ENCODE measurements at places on chromosomes 7 and 10. TPM values are rescaled to one million over a fixed set of nuclear protein-coding genes. Genes with fewer than 3 reads are reported as not detected.

DNA sequence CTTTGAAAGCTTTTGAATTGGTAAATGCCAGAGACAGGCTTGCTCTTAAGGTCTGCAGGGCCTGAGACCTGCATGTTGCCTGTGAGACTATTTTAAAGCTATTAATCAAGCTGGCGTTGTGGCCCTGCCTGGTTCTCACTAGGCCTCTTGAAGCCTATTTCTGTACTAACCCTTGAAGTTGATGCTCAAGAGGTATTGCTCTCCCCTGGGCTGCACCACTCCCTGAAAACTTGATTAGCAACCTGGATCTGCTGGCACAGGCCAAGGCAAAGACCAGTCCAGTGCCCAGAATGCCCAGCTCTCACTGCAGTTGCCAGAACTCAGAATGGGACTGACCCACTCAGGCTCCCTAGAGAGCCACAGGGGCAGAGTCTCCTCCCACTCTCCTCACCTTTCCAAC lies 220.0 kb upstream of the MEOX2 start:
- no peak for DNase-seq

- no peak for DNase-seq
These were observed 320.1 kb upstream of the NFE2L3 start for GRCh38 chr7:25831831-25832411.

DNA sequence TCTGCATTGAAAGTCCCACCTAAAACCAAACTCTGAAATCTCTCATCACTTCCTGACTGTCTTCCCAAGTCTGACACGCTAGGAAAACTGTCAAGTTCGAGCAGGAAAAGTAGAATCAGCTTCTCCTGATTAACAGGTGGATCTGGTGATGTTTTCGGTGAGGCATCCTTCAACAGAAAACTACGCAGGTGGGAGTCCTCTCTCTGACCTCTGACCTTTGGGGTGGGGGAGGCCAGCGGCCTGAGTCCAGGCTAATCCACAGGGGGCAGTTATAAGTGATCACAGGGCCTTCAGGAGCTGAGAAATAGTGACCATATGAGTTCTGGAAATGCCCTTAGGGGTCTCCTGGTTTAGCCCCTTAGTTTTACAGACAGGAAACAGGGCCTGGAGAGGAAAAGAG lies 13.4 kb upstream of the NPFFR1 start:
- no peak for DNase-seq

- no peak for DNase-seq
These were observed 34.1 kb downstream of the NUDT1 start for GRCh38 chr7:2276107-2276506.

DNA sequence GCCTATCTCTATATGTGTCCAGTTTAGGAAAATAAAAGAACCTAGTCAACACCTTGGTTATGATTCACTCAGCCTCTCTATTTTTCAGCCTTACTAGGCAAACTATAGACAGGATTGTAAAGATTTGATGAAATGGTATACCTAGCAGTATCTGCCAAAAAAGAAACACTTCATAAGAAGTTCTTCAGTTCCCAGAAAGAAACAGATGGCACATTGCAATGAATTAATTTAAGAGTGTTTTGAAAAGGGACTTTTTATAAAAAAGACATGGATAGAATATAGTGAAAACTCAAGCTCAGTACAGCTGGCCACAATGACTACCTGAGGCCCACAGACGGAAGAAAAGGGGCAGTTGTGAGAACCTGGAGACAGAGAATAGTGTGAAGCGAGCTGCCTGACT lies 40.6 kb upstream of the RTKN2 start:
- no peak for DNase-seq

GRCh38 chr7:115941703-115942268 lies 88.8 kb downstream of the TFEC start:
- no peak for DNase-seq

GRCh38 chr7:111867348-111867931 lies 305.1 kb upstream of the IMMP2L start:
- DNase-seq: no peak

DNA sequence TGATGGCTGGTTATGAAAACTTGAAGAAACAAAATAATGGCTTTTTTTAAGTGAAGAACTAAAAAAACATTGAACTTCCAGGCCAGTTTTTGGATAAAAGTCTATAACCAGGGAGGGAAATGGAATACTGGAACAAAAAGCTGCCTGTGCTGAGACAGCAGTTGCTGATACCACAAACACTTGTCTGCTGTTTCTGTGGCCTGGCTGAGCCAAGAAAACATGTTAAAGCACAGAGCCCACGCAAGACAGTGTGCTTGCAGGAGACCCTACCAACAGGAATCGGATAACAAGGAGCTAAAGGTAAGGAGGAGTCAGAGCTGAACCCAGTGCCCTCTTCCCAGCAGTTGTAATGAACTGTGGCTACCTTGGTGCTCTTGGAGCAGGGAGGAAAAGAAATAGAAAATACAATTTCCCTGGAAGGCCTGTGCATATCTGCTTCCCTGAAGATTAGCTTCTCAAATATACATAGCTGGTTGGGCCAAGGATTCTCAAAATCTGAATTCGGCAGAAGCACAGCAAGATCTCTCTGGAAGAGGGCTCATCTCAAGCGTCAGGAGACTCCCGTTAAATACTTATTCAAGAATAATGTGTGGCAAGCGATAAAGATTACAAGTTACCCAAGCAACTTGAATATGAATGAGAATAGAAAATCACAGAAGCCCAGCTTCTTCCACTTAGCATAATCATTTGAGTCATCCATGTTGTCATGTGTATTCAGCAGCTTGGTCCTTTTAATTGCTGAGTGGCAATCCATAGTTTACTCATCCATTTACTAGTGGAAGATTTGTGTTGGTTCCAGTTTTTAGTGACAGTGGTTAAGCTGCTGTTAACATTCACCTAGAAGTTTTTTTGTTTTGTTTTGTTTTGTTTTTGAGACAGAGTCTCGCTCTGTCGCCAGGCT lies 87.6 kb downstream of the NOD1 start:
- DNase-seq: no peak

DNA sequence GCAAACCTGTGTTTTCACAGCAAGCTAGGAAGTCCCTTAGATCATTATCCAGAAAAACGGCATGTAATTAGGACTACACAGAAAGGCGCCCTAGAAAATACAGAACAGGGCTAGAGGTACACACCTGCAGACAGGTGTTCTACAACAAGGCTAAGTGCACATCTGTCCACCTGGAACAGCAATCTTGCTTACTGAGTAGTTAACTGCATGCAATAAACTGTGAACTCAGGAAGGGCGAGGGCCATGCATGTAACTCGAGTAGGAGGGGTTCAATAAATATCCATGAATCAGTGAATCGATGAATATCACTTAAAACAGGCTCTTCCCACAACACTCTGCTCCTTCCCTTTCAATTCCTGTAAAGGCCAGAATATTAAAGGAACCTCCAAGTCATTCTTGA lies 22.0 kb downstream of the FAM171A1 start:
- no peak for DNase-seq

GRCh38 chr10:7915923-7916536 lies 97.7 kb downstream of the TAF3 start:
- DNase-seq: no peak

CALHM3 gene
- total RNA-seq: not detected

FAM180A gene
- total RNA-seq: 1.5 TPM

CFTR gene
- 0.13 TPM for total RNA-seq

AIFM2 gene
- 9.5 TPM for total RNA-seq

SPDYE9 gene
- not detected for total RNA-seq

Measured in ovary (tissue), 10 donors.